ENCODE measurements at places on chromosomes 16 and 17. TPM values are rescaled to one million over a fixed set of nuclear protein-coding genes. Genes with fewer than 3 reads are reported as not detected.

Gene OTOA
- total RNA-seq, result 0.34 TPM

Gene CACNG1
- total RNA-seq, result 0.32 TPM

Gene KREMEN2
- 1.0 TPM for total RNA-seq

DNA sequence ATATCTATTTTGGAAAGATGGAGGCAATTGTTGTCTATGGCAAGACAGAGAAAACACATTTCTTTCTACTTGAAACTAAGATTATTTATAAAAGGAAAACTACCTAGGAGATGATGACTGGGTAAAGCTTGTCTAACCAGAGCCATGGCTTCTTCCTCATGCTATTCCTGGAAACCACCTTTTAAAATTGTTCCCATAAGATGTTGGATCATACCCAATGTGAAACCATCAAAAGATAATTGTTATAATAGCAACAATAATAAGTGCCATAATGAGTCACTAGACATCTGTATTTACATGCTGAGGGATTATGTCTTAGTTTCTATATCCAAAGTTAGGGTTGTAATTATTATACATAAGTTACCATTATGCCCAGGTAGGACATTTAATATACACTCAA is 428.4 kb downstream of the KCNJ2 start:
- no peaks in the 10 kb centered on the region for H3K36me3 ChIP-seq
- H3K27ac ChIP-seq, result no peak overlapping the region
- no peak overlapping the region for H3K4me3 ChIP-seq
- H3K27me3 ChIP-seq, result no peaks in the 10 kb centered on the region
- no peaks in the 10 kb centered on the region for H3K4me1 ChIP-seq

DNA sequence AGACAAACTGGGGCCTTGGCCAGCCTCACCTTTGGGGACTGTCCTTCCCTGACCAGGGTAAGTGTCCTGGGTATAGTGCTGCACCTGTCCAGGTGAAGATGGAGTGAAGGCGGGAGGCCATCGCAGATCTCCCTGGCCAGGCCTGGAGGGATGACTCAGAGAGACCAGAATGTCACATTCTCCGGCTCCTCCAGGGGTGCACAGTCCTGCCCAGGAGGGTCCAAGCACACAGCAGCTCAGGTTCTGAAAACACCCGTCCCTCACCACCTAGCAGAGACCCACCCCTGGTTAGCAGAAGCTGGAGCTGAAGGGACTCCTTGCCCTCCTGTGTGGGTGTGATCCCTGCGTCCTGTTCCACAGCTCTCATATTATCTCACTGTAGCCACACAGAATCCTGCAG is 21.9 kb downstream of the FA2H start:
- peaks cover 7% of the 10 kb centered on the region for H3K27me3 ChIP-seq
- no peak overlapping the region for H3K4me3 ChIP-seq
- DNase-seq, result no peak
- no peaks in the 10 kb centered on the region for H3K36me3 ChIP-seq
- H3K4me1 ChIP-seq, result peaks cover 15% of the 10 kb centered on the region

DNA sequence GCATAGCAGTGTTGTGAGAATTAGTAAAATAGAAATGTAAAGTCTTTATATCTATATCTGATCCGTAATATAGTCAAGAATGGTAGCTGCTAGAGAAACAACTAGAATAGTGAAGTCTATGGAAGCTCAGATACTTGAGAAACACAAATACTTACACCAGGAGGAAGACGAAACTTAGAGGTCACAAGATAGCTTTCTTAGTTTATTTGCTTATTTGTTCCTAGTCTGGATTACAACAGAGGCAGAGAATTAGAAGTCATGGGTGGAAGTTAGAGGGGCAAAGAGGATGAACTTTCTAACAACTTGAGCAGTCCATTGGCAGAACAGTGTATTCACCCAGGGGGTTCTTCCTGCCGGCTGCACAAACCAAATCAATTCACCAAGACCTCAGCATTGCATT is 13.9 kb downstream of the GNGT2 start:
- peaks cover 2% of the 10 kb centered on the region for H3K36me3 ChIP-seq
- H3K4me1 ChIP-seq, result peaks cover 25% of the 10 kb centered on the region
- H3K4me3 ChIP-seq, result no peak overlapping the region
- no peak for DNase-seq

All from neural crest cell (in vitro differentiated cells).